ENCODE measurements at places on chromosomes 13 and 19.

DNA sequence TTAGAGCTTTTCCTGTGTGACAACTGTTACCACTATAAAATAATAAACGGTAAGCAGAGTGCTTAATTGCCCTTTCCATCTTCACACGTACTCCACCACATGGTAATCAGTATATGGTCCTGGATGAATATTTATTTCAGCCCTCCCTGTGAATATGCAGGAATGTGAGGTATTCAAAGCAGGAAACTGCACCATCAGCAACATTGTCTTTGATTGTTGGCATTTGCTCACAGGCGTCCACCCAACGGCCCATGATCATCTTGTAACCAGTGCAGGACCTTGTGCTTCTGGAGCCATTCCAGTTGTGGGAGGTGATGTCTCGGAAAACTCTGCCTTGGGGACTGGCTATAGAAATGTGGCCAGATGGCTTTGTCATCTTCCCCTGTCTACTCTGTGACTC is 132.6 kb downstream of the COG6 start:
- no peak for DNase-seq

DNA sequence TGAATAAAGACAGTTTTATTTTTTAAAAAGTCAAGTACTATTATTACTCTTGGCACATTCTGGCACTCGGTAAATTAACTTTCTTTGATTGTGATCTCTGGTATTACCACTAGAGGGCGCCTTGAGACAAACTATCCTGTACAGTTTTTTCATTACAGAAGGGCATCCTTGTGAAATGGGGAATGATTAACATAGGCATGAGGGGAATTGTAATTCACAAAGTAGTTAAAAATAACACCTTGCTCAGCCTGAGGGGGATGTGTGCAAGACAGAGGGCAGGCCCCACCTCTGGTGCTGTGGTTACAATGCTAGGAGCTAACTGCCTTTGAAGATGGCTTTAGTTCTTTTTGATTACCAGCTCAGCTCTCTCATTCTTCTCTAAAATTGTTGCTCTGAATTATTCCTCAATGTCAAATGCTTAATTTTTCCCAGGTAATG is 24.2 kb upstream of the C1QTNF9B start:
- no peak for DNase-seq

DNA sequence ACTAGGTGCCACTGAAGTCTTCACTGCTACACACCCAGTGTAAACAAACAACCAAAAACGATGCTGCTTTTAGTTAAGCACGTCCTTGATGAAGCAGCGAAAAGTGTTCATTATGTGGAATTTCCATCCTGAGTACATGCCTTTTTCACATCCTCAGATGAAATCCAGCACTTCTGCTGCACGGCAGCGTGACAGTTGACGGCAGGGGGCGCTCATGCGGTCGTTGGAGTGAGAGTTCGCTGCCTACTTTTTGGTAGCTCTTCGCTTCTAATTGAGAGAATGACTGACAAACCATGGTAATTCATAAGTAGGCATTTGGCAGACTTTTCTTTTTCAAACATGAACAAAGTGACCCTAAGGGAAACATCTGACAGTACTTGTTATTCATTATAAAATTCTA is 1124.9 kb downstream of the EFNB2 start:
- DNase-seq, result no peak

- DNase-seq, result no peak
Observed at GRCh38 chr19:39497996-39498797, 550 bp upstream of the DLL3 start.

GRCh38 chr19:371501-372168 is 27.0 kb upstream of the MIER2 start:
- DNase-seq, result no peak

DNA sequence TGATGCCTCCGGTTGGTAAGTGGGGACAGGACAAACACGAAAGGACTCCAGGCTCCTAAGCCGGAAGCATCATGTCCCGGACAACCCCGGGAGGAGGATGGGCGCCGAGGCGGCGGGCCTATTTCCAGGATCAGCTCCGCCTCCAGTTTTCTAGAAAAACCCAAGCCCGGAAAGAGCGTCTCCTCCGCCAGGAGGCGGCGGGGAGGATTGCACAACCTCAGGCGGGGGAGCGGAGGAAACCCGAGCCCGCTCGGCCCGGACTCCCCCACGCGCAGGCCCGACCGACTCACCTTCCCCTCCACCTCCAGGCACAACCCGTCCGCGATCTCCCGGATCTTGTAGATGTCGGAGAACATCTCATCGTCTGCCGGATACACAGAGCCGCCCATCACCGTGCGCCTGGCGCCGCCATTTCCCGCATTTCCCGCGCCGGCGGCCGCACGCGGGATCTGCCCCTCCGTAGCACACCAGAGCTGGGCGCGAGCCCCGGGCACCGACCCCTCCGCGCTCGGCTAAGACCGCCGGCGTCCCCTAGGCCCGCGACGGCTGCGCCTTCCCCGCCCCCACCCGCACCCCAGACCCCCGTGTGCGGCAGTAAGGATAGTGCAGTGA is 455 bp downstream of the TPT1 start:
- DNase-seq, result peak; percentile 68

GRCh38 chr19:47405854-47406417 is 13.4 kb downstream of the MEIS3 start:
- no peak for DNase-seq

DNA sequence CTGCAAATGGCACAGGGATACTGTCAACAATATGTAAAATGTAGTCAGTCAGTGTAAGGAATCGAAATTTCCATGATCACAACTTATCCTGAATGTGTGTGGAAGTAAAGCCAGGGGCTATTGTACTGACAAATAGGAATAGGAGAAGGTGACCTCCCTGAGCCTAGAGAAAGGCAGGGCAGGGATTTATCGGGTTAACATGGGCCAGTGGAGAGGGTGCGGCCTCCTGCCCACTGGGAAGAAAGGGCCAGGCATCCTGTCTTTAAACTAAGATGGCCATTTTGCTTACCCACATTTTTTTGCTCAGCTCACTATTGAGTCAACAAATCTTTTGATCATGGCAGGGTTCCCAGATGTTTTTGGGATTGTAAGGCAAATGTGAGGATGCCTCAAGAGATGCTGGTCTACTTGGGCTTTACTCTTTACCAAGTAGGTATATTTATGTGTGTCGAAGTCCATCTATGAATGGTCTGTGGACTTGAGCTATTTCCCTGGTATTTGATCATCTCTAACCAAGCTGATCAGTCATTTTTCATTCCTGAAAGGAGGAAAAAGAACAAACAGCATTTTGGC is 116.6 kb upstream of the RNF113B start:
- no peak for DNase-seq

GRCh38 chr19:5953030-5953589 is 24.8 kb downstream of the RANBP3 start:
- DNase-seq, result no peak

DNA sequence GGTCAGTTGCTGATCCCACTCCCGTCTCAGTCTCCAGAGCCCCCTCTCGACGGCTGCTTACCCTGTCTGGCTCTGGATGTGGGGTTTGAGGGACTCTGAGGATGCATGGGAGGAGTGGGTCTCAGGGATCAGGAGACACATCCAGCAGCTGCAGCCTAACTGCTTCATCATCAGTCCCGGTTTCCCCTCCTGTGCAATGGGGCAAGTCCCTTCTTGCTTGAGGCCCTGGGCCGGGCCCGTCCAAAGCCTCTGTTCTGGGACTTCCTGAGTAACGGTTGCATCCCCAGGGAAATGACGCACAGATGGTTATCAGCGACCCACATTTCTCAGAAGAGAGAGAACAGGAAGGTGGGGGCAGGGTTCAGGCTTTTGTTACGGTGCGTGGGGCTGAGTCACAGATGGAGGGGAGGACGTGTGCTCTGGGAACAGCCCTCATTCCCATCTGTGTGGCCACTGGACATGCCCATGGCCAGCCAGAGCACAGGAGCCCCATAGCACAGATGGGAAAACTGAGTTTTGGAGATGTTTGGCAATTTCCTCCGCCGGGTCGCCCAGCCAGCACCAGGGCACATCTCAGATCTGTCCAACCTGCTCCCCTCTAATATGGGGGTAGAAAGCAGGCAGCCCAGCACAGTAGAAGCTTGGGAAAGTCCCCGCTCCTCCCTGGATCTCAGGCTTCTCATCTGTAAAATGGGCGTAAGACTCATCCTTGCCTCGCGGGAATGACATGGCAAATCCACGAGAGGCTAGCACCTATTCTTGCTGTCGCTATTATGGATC is 19.3 kb downstream of the GNA15 start:
- DNase-seq, result peak; percentile 77
